ENCODE measurements at places on chromosomes 6 and 20. TPM values are rescaled to one million over a fixed set of nuclear protein-coding genes. Genes with fewer than 3 reads are reported as not detected.
A peak's percentile ranks its signal among the peaks of the same experiment; 100 is the strongest.

DNA sequence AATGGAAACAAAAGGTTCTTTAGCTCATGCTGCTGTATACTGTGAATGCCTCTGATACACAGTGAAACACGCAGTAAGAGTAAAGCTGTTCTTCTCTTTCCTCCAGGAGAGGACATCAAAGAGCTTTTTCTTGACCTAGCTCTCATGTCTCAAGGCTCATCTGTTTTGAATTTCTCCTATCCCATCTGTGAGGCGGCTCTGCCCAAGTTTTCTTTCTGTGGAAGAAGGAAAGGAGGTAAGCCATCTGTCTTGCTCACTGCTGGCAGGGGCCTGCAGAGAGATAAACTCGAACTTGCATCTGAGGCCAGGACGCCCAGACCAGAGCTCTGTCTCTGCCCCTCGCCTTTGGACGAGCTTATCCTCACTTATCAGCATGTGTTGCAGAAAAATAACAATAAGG is 37.7 kb downstream of the LY86 start:
- DNase-seq, result no peak
- H3K27me3 ChIP-seq, result no peaks in the 10 kb centered on the region
- no peaks in the 10 kb centered on the region for H3K4me1 ChIP-seq
- no peaks in the 10 kb centered on the region for H3K36me3 ChIP-seq
- H3K27ac ChIP-seq, result no peak overlapping the region

- H3K4me1 ChIP-seq, result no peaks in the 10 kb centered on the region
- H3K4me3 ChIP-seq, result no peak overlapping the region
- H3K27ac ChIP-seq, result no peak overlapping the region
- H3K27me3 ChIP-seq, result no peaks in the 10 kb centered on the region
These were observed 233.4 kb upstream of the ID4 start for GRCh38 chr6:19603721-19604120.

Gene CDSN
- total RNA-seq, result 0.28 TPM

GRCh38 chr20:57199656-57200405 is 66.6 kb downstream of the BMP7 start:
- H3K27ac ChIP-seq, result no peak overlapping the region
- no peak overlapping the region for H3K4me3 ChIP-seq
- no peak for DNase-seq

- H3K4me1 ChIP-seq, result no peaks in the 10 kb centered on the region
These were observed 12.5 kb upstream of the RALGAPB start for GRCh38 chr20:38460040-38460623.

GRCh38 chr6:122116119-122116834 is 283.2 kb upstream of the HSF2 start:
- no peaks in the 10 kb centered on the region for H3K4me1 ChIP-seq
- H3K4me3 ChIP-seq, result no peak overlapping the region
- no peak overlapping the region for H3K27ac ChIP-seq
- H3K27me3 ChIP-seq, result no peaks in the 10 kb centered on the region

DNA sequence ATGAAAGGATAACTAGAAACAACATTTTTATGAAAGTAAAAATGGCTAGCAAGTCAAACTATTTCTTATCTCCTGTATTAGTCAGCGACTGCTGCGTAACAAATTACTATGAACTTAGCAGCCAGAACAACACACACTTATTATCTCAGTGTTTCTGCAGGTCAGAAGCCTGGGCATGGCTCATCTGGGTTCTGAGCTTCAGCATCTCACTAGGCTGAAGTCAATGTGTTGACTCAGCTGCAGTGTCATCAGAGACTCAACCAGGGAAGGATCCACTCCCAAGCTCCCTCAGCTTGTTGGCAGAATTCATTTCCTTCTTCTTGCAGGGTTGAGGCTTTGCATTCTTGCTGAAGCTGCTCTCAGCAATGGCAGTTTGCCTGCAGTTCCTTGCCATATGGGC is 33.2 kb upstream of the IGF2R start:
- H3K36me3 ChIP-seq, result no peaks in the 10 kb centered on the region
- H3K4me3 ChIP-seq, result no peak overlapping the region
- peak overlapping the region; percentile 38 for H3K27ac ChIP-seq

- no peak overlapping the region for H3K4me3 ChIP-seq
- H3K27me3 ChIP-seq, result no peaks in the 10 kb centered on the region
- H3K36me3 ChIP-seq, result no peaks in the 10 kb centered on the region
These were observed 96.3 kb upstream of the GCM1 start for GRCh38 chr6:53244958-53245357.

Gene MOG
- not detected for total RNA-seq

Gene TXLNB
- total RNA-seq, result 0.49 TPM

GRCh38 chr6:45979311-45979710 is 36.3 kb downstream of the CLIC5 start:
- no peak overlapping the region for H3K27ac ChIP-seq
- H3K36me3 ChIP-seq, result no peaks in the 10 kb centered on the region

DNA sequence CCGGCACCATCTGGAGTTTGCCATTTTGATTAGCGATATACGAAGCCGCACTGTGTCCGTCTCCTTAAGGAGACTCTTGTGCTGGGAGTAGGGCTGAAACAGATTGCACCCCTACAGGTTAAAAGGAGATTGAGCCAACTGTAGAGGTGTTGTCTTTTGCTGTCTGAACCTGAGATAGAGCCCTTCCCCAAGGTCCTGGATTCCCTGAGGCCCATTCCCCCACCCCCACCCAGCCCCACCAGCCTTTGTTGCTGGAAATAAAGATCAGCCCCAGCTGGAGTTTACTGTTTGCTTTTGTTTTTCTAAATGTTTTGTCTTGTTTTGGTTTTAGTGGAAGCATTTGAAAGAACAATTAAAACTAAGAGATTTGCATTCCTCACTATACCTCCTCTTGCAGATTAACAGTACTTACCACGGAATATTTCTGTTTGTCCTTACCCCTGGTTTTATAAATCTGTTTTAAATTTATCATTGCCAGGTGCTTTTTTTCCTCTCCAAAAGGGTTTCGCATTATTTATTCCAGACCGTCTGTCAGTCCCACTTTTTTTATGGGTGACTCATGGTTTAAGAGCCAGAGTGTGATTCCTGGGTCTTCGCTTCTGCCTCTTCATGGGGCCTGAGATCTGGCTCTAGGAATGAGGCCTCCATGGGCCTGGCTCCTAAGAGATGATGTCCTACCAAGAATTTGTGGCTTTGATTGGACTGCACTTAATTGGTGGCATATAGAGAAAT is 169.2 kb downstream of the DTNBP1 start:
- peaks cover 16% of the 10 kb centered on the region for H3K36me3 ChIP-seq
- no peak overlapping the region for H3K27ac ChIP-seq
- no peak for DNase-seq

- peaks cover 4% of the 10 kb centered on the region for H3K36me3 ChIP-seq
- DNase-seq, result no peak
- no peak overlapping the region for H3K4me3 ChIP-seq
- no peaks in the 10 kb centered on the region for H3K4me1 ChIP-seq
- no peaks in the 10 kb centered on the region for H3K27me3 ChIP-seq
- H3K27ac ChIP-seq, result no peak overlapping the region
These were observed 170.4 kb upstream of the THEMIS start for GRCh38 chr6:128071212-128071611.

- no peak for DNase-seq
- H3K36me3 ChIP-seq, result no peaks in the 10 kb centered on the region
- no peaks in the 10 kb centered on the region for H3K4me1 ChIP-seq
- no peak overlapping the region for H3K4me3 ChIP-seq
- H3K27ac ChIP-seq, result no peak overlapping the region
These were observed 28.8 kb upstream of the CCND3 start for GRCh38 chr6:41970436-41970846.

DNA sequence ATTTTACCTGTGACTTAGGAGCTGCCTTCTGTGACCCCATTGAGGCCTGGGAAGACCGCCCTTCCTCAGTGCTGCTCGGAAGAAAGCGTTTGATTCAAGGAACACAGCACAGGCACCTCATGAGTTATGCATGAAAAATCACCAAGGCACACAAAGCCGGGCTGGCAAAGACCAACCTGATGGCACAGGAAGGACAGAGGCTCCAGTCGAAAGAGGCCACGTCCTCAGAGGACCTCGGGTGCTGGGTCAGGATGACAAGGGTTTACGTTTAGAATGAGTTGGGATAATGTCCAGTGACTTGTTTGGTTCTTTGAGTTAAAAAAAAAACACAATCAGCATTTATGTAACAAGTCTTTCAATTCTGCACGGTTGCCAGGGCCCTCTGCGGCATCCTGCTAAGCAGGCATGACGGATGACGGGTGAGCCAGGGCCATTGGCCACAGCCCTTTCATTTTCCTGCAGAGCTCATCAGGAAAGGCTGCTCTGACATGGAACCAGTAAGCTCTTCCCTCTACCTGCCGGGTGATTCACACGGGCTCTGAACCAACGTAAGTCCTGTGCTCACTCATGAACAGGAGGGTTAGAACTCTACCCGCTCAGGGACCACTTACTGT is 112.8 kb downstream of the DACT2 start:
- DNase-seq, result no peak
- H3K4me3 ChIP-seq, result no peak overlapping the region
- H3K36me3 ChIP-seq, result no peaks in the 10 kb centered on the region
- H3K27me3 ChIP-seq, result no peaks in the 10 kb centered on the region

DNA sequence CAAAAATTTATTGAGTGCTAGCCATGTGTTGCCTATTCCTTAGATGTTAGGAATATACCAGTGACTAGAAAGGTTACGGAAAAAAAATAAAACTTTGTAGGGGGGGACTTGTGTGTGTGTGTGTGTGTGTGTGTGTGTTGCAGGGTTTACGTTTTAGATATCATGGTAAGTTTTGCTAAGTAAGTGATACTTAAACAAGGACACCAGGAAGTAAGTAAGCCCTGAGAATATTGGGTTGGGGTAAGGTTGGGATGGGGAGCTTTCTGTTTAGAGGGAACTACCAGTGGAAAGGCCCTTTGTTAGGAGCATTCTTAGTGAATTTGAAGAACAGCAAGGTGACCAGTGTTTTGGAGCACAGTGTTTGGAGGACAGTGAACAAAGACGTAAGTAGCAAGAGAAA is 30.3 kb downstream of the NCOA3 start:
- H3K4me1 ChIP-seq, result peaks cover 10% of the 10 kb centered on the region
- no peak for DNase-seq
- H3K27ac ChIP-seq, result no peak overlapping the region
- H3K4me3 ChIP-seq, result no peak overlapping the region
- no peaks in the 10 kb centered on the region for H3K27me3 ChIP-seq

Gene SLPI
- total RNA-seq, result 56.0 TPM

All from thoracic aorta (tissue), 2 donors.